Stromal cell of bone marrow (primary cell): ENCODE measurements at places on chromosomes 3 and 15.

GRCh38 chr3:126155280-126155640 is 25.1 kb downstream of the ALDH1L1 start:
- no peak for DNase-seq

GRCh38 chr3:38707730-38708129 is 58.2 kb upstream of the SCN5A start:
- DNase-seq, result no peak

DNA sequence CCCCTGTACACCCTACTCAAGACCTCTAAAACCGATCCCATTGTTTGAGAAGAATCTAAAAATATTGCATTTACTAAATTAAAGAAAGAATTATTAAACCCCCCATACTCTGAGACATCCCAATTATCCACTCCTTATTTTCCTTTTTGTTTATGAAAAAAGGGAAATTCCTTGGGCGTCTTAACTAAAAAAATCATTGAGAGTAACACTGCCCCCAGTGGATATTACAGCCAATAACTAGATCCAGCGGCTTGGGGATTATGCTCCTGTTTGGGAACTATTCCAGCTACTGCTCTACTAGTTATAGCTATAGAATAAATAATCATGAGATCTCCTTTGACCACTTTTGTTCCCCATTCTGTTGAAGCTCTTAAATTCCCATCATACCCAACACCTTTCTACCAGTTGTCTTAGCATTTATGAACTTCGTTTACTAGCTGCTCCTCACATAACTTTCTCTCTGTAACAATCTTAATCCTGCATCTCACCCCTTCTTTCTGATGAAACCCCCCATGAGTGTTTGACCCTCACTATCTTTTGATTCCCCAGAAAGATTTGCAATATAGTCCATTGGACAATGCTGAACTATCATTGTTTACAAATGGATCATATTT is 12.7 kb upstream of the CFAP91 start:
- DNase-seq, result peak; percentile 26

DNA sequence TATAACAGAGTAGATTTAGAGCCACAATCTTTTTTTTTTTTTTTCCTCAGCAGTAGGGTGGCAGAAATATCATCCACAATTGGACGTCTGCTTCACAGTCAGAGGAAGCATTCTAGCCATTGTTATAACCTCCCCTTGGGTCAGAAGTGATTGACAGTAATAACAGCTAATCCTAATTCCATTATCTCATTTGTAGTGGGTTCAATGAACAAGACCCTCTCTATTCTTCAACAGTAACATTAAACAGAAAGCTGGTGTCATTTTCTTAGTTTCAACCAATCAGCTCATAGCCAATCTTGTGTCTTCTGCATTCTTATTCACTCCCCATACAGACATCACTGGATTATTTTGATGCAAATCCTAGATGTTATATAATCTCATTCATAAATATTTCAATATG is 44.6 kb downstream of the QTRT2 start:
- no peak for DNase-seq

DNA sequence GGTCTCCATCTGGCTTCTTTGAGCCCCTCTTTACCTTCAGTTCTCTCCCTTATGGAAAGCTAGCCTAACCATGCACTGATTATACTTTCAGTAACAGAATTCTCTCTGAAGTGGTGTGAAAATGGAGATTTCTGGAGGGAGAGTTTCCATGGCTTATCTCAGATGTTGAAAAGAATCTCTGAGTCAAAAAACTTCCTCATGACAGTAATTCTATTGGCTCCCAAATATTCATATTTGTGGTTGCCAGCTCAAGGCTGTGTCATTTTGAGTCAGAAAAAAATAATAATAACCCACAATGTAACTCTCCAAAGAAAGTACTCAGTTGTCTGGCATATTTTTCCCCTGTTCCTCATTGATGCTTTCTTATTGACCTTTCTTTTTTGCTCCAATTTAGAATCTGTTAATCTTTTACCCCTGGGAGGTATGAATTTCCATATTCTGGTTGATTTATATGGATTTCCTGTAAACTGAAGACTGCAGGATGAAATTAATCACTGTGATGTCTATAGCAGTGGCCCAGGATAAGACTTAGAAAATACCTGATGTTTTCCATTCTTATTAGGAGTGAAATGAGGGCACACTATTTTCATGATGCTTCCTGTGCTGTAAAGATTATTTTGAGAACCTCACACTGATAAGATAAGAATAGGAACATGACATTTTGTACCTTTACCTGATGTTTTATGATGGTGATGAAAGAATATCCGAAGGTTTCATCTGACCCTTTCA is 149.5 kb upstream of the EPHA3 start:
- DNase-seq, result peak; percentile 85

GRCh38 chr3:69749461-69749860 is 10.2 kb downstream of the MITF start:
- no peak for DNase-seq

DNA sequence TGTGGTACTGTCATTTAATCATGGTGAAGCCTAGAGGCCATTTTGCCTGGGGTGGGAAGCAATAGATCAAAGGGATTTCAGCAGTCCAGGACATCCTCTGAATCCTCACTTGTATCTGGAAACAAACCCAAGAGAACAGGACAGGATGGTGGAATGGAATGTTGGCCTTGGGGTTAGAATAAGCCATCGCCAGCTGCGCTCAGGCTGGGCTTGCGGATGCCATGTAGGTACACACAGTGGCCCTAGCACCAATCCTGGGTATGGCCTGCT is 76.5 kb upstream of the ALDH1A3 start:
- DNase-seq, result no peak

DNA sequence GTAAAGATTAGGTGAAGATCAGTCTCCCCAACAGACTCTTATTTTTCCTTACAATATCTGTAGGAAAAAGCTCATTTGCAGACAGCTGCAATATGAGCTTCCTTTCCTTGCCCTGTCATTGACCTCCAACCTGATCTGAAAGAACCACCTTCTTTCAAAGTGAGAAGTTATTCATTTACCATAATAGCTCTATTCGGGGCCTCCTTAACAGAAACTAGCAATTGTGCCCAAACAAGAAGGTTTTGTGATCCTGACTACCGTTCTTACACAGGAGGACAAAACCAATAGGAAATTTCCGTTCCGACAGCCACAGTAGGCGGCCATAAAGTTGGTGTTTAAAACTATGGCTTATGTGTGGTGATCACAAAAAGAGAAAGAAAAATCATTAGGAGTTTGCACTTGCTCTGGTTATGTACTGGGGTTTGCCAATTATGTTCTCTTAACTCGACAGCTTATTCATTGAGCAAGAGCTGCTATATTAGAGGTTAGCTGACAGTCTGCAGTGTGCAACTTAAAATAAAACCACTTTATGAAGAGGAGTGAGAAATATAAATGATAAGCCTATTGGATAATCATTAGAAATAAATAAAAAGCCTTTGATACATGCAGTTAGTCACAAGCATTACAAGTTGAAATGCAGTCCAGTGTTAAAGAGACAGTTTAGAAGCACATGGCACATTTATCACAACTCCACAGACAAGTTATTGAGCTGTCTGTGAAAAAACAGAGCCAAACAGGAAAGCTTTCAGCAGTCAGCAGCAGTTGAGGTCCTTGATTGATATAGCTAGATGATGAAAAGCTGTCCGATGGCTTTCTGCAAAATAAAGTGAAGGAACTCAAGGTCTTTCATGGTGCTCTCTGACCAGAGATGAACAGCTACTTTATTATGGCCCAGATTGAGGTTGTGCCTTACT is 199.8 kb downstream of the WDR72 start:
- DNase-seq, result no peak

DNA sequence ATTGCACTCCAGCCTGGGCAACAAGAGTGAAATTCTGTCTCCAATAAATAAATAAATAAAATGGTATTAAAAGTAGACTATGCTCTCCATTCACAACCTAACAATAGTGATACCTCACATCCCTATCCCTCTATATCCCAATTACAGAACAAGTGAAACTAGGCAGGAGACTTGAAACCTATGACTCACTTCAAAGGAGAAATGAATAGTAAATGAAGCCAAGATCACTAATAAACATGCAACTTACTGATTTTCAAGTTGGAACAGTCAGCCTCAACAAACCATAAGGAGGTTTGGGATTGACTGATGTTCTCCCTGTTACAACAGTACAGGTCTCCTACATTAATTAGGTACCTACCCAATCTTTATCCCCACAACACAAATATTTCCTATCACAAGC is 103.4 kb downstream of the GSK3B start:
- DNase-seq, result peak; percentile 19

GRCh38 chr3:10557781-10558373 is 52.5 kb upstream of the ATP2B2 start:
- DNase-seq, result peak; percentile 50

DNA sequence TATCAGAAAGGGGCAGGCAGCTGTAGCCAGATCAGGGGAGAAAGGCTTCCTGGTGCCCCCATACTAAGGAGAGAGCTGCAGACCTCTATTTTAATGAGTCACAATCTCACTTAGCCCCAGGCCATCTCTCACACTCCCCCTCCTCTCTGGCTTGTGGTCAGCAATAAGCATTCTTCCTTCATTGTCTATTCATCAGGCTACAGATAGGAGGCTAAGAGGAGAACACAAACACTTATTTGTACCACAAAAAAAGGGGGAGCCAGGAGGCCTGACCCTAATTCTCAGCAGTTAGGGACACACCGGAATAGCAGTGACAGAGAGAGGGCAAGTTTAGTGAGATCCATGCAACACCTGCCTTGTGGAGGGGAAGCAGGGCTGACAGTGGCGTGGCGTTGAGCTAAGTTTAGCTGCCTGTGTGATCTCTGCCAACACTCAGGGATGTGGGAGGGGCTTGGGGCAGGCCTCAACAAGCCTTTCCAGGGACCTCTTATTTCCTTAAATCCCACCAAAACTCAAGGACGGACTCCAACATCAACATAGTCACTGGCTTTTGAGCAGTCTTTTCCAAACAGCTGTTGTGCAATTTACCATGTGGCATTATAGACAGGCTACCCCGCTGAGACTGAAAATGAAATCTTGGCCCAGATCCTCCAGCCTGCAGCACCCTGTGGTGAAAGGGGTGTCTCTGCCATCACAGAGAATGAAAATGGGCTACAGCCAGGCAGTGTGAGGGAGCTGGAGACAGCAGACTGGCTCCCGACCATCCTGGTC is 191.9 kb upstream of the TSC22D2 start:
- peak; percentile 94 for DNase-seq

DNA sequence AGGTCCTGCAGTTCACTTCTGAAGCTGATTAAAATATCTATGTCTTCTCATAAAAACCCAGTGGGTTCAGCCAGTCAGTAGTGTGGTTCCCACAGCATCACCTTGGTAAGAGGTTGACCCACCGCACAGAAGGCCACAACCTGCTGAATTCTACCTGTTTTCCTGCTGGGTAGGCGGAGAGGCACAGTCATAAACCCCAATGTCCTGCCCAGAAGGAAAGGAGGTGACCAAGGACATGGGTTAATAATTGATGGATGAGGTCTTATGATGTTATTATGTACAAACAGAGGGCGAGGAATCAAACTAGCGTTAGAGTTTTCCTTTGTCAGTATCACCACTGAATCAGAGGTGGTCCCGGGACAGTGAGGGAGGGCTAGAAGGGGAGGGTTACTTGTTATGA is 27.8 kb downstream of the CA12 start:
- DNase-seq, result no peak

GRCh38 chr15:99731336-99732123 is 1.7 kb downstream of the LYSMD4 start:
- DNase-seq, result no peak

- peak; percentile 89 for DNase-seq
Observed at GRCh38 chr3:168096210-168096652, 507 bp upstream of the GOLIM4 start.

GRCh38 chr3:8490079-8490552 is 11.5 kb upstream of the LMCD1 start:
- peak; percentile 88 for DNase-seq

DNA sequence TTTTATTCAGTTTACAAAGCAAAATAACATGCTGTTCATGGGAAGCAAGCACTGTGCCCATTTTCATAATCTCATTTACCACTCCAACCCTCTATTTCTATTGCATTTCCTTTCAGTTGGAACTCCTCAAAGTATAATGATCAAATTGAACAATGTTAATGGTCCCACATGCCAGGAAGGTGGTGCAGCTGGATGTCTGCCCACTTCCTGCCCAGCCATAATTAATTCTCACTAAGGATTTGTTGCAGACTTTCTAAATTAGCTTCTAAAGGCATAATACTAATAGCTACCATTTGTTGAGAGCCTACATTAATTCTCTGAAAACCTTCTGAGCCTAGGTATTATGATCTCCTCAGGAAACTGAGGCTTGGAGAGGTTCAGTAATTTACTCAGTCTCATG is 316.1 kb upstream of the TPM1 start:
- no peak for DNase-seq

GRCh38 chr3:141275032-141275422 is 43.4 kb downstream of the PXYLP1 start:
- no peak for DNase-seq

GRCh38 chr3:134251731-134252391 is 1.2 kb upstream of the RYK start:
- DNase-seq, result no peak

GRCh38 chr3:138945709-138946662 is 951 bp downstream of the FOXL2 start:
- no peak for DNase-seq

DNA sequence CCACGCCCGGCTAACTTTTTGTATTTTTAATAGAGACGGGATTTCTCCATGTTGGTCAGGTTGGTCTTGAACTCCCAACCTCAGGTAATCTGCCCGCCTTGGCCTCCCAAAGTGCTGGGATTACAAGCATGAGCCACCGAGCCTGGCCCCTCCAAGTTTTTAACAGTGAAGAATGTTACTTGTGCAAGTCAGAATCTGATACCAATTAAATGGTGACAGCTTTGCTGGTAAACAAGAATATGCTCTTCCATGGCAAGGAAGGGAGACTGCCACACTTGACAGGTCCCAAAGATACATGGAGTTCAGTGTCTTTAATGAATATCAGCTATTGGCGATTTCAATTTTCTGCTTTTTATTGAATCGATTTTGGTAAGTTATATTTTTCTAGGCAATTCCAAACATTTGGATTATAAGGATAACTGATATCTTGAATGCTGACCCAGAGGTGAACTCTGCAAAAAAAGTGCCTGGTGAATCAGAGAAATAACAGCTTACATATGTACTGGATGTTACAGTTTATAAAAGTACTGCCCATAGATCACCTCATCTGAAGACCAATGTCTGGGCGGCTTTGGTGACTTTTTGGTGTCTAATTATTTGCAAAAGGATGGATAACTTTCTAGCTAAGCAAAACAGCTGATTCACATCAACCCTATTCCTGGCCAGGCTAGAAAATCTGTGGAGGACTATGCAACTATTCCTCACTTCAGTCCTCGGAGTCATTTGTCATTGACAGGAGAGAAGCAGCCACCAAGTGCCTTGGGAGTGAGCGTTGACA is 1.2 kb downstream of the PARP16 start:
- no peak for DNase-seq

- no peak for DNase-seq
Observed at GRCh38 chr3:112030901-112031300, 3.6 kb upstream of the TMPRSS7 start.

- DNase-seq, result no peak
Observed at GRCh38 chr15:28915041-28915810, 29.5 kb downstream of the APBA2 start.
